Motor neuron (in vitro differentiated cells): ENCODE measurements at places on chromosomes 7 and 10. TPM values are rescaled to one million over a fixed set of nuclear protein-coding genes. Genes with fewer than 3 reads are reported as not detected.

Gene APBB1IP
- not detected in 2 replicates for total RNA-seq

Gene SORCS3
- 14.3 and 16.5 TPM in 2 replicates for total RNA-seq

Gene GATA3
- total RNA-seq: 0.31 and 2.3 TPM in 2 replicates

Gene MSMB
- total RNA-seq: not detected in 2 replicates

Gene CXCL12
- total RNA-seq: 1.5 and 5.4 TPM in 2 replicates

Gene MAGI2
- 81.9 and 83.1 TPM in 2 replicates for total RNA-seq
